AG08396 (cell line): ENCODE measurements at places on chromosomes 5 and 9.

DNA sequence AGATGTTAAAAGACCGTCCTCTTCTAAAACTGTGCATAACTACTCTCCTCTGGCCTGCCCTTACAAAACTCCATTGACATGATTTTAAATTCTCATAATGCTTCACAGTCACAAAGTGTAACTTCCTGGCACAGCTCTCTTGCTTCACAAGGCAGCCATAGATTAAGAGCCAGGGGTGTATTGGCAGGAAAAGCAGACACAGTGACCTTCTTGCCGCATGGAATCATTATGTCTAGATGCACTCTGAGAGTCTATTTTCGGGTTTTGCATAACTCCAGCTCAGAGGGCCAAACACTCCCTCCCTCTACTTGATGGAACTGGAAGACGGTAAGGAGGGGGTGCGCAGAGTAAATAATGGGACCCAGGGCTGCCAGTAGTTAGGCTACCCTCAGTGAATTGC lies 110.1 kb downstream of the MARCHF3 start:
- DNase-seq: no peak

DNA sequence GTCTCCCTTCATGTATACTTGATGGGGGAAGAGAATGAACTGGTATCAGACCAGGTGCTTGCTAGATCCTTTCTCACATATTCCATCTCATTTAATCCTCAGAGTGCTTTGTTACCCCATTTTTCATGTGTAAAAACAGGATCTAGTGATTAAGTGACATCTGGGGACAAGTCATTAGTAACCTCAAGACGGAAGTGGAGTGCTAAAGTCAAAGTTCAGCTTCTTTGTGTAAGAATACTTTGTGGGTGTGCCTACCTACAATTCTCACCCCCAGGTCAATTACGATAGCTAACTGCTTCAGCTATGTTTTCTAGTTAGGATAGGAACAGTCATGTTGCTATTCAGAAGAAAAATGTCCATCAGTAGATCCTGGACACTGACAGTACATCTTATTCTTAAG lies 3.1 kb upstream of the FAM120AOS start:
- DNase-seq: no peak

GRCh38 chr9:94619026-94619425 lies 20.3 kb downstream of the FBP1 start:
- no peak for DNase-seq

DNA sequence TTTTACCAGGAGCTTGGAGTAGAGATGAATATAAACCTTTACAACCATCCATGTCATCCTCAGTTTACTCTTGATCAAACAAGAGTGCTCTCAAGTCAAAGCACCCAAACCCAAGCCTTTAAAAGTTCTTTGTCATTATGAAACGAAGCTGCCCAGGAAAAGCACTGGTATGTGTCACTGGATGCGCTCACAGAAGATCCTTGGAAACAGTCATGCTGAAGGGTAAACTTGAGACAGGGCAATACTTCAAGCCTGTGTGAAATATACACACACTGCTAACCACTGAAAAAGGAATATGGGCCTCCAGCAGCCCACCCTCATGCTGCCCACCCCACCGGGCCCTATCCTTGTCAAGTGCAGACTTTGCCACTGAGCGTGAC lies 84.5 kb downstream of the PRRT1B start:
- DNase-seq: no peak

- no peak for DNase-seq
These were observed 572.8 kb downstream of the TLE1 start for GRCh38 chr9:81116340-81117137.

GRCh38 chr9:98719055-98719454 lies 10.3 kb upstream of the GABBR2 start:
- no peak for DNase-seq

DNA sequence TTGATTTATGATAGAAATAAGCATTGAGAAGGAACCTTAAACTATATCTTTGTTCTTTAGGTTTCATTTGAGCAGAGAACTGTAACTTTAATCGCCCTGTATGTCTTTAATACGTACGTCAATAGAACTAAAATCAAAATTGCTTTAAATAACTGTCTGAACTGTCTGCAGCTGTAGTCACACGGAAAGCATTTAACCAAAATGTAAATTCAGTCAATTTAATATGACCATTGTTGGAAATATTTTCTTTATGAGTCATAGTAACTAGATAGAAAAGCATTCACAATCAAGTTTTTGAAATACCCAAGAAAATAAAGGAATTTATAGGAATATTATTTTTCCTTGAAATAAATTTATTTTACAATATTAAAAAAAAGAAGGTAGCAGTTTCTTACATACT lies 157.1 kb upstream of the CDH6 start:
- DNase-seq: peak; percentile 13

GRCh38 chr5:17805227-17805825 lies 171.1 kb downstream of the TAF11L14 start:
- no peak for DNase-seq

GRCh38 chr5:179858241-179858585 lies 404 bp downstream of the MRNIP start:
- peak; percentile 64 for DNase-seq

DNA sequence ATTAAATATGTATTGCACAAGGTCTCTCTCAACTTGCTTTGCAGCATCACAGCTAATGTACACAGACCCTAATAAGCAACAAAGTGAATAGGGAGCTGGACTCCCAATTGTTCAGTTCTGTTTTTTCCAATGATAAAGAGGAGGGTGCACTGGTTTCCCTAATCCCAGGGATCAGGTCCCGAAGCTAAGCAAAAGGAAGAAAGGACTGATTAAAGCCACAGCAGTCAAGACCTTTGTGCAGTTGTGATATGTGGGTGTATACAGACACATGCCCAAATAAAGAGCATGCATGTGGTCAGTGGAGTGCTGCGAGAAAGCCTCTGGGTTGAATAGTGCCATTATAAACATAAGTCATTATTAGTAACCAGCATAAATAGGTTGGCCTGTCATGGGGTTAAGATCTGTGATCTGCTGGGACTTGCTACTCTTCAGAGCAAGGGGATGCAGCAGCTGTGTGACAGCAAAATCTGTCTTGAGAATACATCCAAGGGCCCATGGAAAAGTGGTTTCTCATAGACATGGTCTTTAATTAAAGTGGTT lies 1863.1 kb upstream of the WWC1 start:
- no peak for DNase-seq

GRCh38 chr5:171957591-171958251 lies 48.7 kb downstream of the FBXW11 start:
- no peak for DNase-seq

- DNase-seq: no peak
These were observed 24.4 kb upstream of the MLANA start for GRCh38 chr9:5866272-5866671.

- DNase-seq: no peak
These were observed 342.8 kb downstream of the EBF1 start for GRCh38 chr5:158756871-158757270.
